Stimulated activated CD8-positive, alpha-beta memory T cell treated with anti-CD3 and anti-CD28 coated beads, Interleukin-2, amount 100 ng/mL, for 1 hour (primary cell): ENCODE measurements at places on chromosomes 11 and 22.

- no peak for DNase-seq
These were observed 29.5 kb downstream of the KREMEN1 start for GRCh38 chr22:29102300-29102699.

DNA sequence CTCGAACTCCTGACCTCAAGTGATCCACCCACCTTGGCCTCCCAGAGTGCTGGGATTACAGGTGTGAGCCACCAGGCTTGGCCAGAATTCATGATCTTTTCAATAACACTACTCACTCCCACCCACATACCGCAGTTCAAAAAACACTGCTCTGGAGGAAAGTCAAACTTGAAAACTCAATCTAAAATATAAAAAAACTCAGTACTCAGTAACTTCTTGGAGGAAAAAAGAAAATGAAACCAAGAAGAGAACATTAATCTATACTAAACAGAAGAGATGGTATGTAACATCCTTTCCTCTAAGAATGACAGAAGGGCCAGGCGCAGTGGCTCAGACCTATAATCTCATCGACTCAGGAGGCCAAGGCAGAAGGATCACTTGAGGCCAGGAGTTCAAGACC is 58.3 kb downstream of the MRTFA start:
- DNase-seq: no peak

DNA sequence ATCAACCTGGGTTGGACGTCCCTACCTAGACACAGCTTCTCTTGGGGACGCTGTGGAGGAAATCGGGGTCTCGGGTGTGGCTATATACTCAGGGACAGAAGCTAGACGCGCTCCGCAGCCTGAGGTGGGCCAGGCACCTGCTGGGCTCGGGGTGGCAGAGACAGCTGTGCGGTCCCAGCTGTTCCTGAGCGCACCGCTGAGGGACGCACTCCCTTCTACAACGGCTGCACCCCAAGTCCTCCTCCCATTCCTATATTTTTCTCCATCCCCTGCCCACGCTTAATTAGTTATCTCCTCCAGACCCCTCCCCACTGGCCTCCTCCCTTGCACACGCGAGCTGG is 188 bp upstream of the MTNR1B start:
- DNase-seq: no peak

GRCh38 chr11:64322925-64323260 is 5.0 kb downstream of the PRDX5 start:
- no peak for DNase-seq
